Retina (tissue), 1 donor: ENCODE measurements at places on chromosomes 4 and X.

- DNase-seq, result no peak
Measured at GRCh38 chr4:126772662-126773061, 860.1 kb upstream of the INTU start.

- DNase-seq, result no peak
Measured at GRCh38 chr4:30068234-30068633, 651.9 kb upstream of the PCDH7 start.

DNA sequence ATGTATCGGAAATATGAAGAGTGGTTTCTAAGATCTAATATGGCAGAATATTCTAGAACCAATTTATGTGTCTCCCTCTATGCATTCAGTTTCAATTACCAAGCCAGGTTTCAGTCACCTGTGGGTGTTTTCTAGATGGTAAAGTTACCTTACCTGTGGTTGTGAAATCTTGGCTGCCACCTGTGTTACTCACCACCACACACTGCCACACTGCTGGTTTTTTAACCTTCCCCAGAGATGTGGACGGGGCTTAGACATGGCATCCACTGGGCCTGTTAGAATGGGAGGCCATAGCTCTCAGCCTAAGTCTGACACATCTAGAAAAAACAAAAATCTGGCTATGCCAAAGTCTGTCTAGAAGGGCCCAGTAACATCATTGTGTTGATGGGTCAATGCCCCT lies 896.5 kb upstream of the PABPC4L start:
- no peak for DNase-seq

DNA sequence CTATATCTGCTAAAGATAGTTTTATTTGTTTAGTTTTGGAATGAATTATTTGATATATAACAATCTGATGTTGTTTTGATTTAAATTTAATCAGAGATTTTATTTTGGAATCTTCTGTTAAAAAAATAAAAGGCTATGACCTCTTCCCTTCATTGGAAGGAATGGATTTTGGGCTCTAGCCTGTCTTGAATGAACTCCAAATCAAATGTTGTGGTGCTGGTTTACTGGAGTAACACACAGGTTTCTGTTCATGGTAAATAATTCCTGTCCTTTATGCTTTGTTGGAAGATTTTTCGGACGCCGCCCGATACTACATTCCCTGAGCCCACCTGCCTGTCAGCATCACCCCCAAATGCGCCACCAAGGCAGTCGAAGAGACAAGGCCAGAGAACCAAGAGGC lies 291.1 kb downstream of the ARHGAP10 start:
- DNase-seq, result no peak

DNA sequence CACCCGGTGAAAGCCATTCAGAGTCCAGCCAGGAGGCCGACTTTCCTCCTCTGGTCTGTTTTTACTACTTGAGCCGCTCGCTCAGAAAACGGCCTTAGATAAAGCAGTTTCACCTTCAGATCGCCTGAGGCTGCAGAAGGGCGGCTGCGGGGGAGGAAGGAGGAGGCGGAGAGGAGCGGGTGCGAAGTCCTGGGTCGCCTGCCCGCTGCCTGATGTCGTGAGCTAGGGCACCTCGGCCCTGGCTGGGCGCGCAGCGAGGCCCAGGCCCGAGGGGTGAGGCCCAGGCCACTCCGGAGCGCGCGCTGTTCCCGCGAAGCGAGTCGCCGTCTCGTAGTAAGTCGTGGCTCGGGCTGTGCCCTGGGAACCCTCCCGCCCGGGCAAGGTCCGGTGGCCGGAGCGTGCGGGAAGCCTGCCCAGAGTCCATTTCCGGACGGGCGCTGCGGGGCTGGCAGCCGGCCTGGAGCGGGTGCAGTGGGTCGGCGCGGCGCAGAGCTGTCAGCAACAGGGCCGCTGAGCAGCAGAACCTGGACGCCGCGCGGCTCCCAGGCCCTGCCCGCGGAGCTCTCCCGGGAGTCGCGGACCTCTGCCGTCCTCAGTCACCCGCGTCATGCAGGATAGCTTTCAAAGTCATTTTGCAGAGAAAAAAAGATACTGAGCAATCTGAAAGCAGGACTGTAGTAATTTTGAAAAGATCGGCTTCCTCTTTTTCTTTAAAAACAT lies 18.6 kb downstream of the TRIM2 start:
- peak; percentile 92 for DNase-seq

GRCh38 chrX:46567388-46567787 lies 6.2 kb upstream of the CHST7 start:
- DNase-seq, result no peak

- no peak for DNase-seq
Measured at GRCh38 chr4:74962584-74962983, 29.7 kb downstream of the PARM1 start.

DNA sequence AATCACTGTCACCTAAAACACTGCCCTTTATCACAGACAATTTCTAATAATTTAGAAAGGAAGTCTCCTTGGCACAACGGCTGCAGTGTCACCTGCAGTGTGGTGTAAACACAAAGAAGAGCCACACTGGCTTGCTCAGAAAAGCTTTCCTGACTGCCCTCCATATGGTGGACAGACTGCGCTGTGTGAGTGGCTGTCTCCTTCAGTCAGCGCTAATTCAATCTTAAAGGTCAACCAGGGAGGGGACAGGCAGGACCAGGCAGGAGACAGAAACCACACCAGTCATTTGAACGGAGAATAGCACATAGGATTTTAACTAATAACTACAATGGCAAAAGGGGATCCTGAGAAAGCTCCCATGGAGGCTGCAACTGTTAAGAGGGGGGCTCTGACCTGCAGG lies 132.1 kb downstream of the NSUN7 start:
- peak; percentile 38 for DNase-seq

DNA sequence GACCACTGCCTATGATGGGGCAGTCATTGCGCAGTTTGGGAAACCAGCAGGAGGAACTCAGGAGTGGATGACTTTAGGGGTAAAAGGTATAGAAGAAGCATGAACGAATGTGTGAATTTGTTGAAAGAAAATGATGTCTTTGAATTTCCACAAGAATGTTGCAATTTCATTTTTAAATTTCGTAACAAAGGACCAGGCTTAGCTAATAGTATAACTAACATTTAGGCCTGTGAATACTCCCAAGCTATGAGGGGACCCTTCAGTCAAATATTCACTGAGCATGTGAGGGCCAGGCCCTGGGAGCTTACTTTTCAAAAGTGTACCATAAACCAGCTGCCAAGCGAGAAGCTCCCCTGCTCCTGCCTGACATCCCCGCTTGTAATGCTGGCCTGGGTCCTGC lies 5.3 kb downstream of the MPC1L start:
- no peak for DNase-seq

DNA sequence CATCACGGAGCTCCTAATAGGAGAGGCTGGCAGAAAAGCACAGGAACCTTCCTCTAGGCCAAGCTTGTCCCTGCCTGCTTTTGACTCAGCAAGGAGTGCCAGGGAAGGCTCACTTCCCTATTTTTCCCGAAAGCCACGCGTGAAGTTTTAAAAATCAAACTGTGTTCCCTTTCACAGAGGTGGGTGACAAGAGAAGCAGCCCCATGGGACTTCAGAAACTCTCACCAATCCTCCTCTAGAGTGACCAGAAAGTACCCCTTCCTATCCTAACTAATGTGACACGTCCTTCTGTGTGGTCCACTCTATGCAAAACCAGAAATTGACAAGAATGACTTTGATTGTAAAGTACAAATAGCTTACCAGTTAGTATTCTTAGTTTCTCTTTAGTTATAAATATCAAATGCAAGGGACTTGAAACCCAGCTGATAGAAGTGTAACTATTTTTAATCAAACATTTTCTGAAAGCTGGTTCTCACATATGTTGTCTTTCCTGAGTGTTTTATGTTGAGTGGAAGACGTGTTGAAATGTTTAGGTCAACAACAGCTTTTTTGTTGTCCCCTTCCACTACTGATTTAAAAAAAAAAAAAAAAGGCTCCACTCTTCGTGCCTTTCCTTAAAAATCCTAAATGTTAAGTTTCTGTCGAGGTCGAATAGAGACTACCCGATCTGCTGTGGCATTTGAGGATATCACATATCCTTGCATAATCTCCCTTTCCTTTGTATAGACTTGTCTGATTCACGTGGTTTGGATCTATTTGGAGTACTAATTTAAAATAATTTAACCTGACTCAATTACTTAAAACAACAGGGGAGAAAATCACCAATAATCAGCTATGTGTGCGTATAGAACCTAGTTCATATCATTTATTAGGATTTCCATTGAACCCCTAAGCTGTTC lies 42.1 kb downstream of the NFKB1 start:
- no peak for DNase-seq

- no peak for DNase-seq
Measured at GRCh38 chr4:187633245-187633644, 362.3 kb upstream of the ZFP42 start.

DNA sequence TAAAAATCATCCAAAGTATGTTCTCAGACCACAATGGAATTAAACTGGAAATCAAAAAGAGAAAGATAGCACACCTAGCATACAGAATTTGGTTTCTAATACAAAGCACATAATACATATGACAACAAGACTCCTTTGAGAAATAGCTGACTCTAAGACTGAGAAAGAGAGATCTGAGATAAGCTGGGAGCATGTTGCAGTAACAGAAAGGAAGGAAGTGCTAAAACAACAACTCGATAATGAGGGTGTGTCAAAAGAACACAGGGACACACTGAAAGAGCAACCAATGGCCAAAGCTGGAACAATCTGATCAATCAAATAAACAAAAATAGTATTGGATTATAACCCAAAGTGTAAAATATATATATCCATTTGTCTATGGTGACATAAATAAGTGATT lies 586.6 kb downstream of the C4orf33 start:
- DNase-seq, result no peak

GRCh38 chr4:105148356-105148755 lies 1.7 kb downstream of the TET2 start:
- DNase-seq, result no peak

DNA sequence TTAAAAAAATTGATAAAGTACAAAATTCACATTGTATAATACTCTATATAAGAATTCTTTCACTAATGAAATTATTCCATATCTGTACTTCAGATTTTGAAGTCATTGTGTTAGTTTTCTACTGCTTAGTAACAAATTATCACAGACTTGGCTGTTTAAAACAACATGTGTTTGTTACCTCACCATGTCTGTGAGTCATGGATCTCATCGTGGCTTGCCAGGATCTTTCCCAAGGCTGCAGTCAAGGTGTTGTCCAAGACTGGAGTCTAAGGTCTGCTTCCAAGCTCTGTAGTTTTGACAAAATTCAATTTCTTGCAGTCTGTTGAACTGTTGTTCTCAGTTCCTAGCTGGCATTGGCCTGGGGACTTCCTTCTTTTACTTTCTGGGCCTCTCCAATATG lies 1286.9 kb downstream of the ADGRL3 start:
- DNase-seq, result no peak

GRCh38 chrX:45765767-45766166 lies 565.1 kb upstream of the DIPK2B start:
- no peak for DNase-seq

DNA sequence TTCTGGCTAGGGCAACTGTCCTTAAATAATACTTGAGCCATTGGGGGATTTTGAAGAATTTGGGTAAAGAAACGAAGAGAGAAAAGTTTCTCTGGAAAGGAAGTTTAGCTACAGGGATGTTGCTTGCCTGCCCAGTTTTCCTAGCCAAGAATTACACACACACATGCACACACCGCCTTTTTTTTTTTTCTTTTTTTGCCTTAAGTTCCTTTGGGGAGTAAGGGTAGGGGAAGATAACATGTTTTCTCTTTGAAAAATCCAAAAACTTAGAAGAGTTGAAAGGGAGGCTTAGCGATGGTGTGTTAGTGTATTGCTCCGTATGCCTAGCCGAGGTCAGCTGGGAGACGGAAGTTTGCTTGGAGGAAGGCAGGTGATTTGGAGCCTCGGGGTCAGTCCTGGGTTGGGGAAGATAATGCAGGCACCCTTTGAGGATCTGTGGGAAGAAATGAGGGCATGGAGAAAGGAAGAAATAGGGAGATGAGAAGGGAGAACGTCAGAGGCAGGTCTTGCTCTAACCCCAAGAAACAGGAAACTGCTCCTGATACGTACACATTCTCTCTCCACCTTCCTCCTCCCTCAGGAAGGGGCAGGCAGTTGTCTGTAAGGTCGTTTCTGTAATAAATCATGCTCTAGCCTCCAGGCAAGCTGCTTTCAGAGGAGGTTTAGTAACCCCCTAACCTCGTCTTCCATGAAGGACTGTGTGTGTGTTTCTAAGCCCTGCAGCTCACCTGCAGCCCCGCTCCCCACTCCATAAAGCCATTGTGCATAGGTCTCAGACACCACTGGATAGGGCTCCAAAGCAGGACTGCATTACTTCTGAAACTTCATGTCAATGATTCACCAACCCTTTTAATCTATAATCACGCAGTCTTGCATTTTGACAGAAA lies 10.5 kb downstream of the KLF3 start:
- peak; percentile 46 for DNase-seq

DNA sequence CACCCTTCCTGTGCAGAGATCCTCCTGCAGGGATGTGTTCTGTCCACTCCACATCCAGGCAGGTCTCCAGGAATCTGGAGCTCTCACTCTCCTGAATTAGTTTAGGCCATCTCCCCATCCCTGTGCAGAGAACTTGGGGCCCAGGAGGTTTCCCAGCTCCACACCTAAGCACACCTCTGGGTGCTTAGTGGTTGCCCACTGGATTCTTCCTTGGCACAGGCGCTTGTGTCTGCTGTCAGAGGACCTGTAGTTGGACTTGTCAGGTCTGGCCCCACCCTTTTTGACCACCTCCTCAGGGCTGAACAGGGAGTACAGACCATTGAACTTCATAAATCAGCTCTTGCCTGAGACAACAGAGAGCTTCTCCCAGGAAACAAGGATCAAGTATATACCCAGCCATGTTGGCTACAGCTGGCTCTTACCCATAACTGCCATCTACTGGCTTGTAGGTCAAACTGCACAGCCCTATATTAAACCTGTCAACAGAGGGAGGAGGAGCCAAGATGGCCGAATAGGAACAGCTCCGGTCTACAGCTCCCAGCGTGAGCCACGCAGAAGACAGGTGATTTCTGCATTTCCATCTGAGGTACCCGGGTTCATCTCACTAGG lies 275.5 kb downstream of the PPARGC1A start:
- no peak for DNase-seq

GRCh38 chr4:2944586-2945526 lies 18.4 kb downstream of the NOP14 start:
- DNase-seq, result no peak

DNA sequence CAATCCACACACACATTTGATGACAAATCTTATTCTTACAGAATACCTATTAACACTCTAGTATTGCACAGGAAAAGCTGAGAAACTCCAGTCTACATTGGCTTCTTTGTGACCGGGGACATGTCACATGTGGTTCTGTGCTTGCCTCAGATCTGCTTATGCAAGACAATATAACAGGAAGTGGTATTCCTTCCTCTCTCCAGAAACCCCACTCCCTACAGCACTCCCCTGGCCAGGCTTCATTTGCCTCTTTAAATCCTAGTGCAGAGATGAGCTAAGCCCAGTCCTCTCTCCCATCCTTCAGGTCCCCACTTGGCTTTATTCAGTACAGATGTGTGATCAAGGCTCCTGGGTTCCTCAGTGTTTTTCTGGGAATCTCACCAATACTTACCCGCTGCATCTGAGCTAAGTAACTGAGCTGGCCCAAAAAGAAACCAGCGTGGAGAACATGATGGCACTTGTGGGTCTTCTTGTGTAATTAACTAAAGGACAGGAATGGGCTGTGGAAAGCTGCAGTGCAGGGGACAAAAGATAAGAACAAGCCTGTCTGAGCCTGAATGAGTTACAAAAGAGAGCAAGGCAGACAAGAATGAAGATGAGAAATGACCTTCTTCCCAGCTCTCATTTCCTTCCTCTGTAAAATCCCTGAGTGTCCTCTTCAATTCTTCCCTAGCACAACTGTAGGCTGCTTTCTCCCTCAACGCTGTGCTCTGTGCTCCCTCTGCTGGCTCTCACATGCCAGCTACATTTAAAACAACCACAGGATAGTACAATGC lies 105.6 kb downstream of the HNRNPD start:
- DNase-seq, result peak; percentile 76

- no peak for DNase-seq
Measured at GRCh38 chrX:115531818-115532403, 29.1 kb upstream of the PLS3 start.
